Activated CD4-positive, alpha-beta T cell treated with anti-CD3 and anti-CD28 coated beads, Interleukin-2, amount 50 U/mL, for 16 hours (primary cell): ENCODE measurements at places on chromosomes 16 and 17.
A peak's percentile ranks its signal among the peaks of the same experiment; 100 is the strongest.

GRCh38 chr17:17167356-17167755 is 38.8 kb downstream of the PLD6 start:
- DNase-seq = no peak

DNA sequence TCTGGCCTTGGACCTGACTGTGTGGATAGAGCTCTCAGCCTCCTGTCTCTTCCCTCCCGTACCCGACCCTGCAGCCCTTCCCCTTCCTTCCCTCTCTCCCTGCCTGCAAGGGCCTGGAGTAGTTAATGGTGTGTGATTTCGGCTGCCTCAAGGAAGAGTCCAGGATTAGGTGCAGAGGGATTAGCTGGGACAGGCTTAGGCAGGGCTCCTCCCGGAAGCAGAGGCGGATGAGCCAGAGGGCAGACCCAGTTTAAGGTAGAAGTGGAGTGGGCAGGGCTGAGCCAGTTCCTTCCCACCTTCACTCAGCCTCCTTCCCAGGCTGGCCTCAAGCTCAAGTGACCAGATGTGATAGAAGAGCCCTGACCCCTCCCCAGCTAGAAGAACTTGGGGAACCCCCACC is 16.8 kb downstream of the GUCY2D start:
- no peak for DNase-seq

DNA sequence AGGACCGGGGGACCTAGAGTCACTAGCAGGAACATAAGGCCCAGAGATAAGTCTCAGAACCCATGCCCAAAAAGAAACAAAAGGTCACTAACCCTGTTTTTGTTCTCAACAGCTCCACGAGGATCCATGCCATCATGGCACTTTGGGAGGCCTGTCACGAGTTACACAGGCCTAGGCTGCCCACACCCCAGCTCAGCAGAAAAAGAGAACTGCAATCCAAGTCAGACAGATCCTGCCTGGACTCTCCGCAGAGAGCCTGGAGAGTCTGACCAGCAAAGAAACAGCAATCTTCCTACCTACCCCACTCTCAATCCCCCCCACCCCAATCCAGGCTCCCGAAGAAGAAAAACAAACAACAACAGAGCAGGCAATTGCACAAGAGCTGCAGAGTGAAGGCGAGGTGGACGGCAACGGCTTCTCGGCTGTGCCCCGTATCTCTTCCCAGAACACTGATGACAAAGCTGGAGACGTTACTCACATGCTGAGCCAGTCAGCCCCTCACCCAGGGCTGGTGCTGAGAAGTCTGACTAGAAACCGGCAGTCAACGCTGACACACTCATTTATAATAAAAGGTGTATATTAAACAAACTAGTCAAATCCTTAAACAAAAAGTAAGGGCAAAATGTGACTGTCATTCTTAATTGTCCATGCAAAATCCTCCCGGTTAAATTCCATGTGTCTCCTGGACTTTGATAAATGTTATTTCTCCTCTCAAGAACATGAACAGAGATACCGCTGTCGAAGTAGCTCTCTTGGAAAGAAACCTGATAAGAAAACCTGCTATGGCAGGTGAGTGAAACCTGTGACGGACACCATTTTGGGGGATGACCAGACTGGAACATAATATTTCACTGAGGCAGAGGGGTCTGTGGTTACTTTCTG is 89.3 kb downstream of the SMG6 start:
- DNase-seq = no peak

DNA sequence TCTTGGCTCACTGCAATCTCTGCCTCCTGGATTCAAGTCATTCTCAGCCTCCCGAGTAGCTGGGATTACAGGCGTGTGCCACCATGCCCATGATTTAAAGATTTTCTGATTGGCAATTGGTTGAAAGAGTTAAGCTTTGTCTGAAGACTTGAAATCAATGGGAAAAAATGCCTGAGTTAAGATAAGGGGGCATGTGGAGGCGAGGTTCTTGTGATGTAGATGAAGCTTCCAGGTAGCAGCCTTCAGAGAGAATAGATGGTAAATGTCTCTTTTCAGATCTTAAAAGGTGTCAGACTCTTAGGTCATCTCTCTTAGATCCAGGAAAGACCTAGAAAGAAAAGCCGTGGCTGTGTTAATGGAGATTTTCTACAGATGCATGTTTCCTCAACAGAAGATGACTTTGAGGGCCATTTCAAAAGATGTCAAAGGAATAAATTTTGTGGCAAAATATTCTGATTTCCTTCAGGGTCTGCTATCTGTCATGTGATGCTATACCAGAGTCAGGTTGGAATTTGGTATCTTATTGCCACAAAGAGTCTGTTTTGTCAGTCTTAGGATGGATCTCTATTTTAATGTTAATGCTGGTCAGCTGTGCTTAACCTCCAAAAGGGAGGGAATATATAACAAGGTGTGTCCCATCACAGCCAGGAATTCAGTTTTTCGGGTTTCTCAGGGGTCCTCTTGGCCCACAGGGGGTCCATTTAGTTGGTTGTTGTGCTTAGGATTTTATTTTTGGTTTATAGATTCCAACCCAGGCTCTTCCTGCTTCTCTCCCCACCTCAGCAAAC is 58.3 kb upstream of the AKTIP start:
- DNase-seq = no peak

GRCh38 chr17:78407387-78408000 is 29.0 kb downstream of the PGS1 start:
- no peak for DNase-seq

GRCh38 chr17:62935098-62935497 is 30.9 kb upstream of the TANC2 start:
- DNase-seq = no peak

DNA sequence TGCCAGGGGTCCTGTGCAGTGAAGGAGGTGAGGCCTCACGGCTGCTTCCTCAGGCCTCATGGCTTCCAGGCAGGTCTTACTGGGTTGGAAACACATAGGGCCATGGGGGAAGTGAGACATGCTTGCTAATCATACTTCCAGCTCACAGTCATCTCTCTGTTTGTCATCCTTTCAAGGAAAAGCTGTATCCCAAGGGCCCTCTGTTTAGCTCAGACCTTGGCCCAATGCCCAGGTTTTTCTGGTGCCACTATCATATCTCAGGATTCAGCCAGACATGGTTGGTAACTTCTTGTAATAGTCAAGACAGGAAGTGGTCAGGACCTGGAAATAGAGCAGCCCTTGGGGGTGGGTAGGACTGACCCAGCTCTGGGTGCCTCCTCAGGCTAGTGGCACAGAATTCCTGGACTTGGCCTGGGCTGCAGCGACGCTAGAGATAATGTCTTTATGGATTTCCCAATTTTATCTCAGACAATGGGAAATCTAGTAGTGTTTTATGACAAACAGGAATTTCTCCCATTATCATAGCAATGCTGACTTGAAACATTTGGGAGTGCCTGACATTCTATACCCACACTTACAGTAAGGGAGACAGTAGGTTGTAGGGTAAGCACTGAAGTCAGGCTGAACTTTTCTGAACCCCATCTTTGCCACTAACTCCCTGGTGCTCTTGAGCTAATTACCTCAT is 13.5 kb upstream of the ITGB3 start:
- no peak for DNase-seq

DNA sequence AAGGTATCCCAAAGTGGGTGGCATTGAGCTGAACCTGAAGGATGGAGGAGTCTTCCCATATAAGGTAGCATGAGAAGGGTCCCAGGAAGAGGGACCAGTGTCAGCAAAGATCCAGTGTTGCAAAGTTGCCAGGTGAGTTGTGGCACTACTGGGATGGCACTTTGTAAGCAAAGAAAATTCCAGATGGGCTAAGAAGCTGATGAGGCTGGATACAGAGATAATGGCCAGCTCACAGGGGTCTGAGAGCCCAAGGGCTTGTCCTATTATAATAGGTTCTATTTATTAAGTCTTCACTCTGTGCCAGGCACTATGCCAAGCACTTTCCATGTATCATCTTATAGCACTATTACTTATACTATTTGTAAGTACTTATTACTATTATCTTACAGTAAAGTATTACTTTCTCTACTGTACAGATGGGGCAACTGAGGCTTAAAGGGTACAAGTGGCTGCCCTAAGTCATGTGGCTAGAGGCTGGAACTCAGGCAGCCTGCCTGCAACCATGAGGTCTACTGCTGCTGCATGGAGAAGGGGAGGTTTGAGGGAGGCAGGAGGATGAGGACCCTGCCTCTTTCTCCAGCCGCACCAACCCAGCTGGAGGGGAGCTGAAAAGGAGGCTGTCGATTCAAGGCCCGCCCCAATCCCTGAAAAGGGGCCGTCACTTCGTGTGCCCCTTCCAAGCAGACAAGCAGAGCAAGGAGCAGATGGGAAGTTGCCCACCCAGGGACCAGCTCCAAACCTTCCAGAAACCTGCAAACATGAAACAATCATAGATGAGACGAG is 86.5 kb downstream of the C16orf78 start:
- no peak for DNase-seq

DNA sequence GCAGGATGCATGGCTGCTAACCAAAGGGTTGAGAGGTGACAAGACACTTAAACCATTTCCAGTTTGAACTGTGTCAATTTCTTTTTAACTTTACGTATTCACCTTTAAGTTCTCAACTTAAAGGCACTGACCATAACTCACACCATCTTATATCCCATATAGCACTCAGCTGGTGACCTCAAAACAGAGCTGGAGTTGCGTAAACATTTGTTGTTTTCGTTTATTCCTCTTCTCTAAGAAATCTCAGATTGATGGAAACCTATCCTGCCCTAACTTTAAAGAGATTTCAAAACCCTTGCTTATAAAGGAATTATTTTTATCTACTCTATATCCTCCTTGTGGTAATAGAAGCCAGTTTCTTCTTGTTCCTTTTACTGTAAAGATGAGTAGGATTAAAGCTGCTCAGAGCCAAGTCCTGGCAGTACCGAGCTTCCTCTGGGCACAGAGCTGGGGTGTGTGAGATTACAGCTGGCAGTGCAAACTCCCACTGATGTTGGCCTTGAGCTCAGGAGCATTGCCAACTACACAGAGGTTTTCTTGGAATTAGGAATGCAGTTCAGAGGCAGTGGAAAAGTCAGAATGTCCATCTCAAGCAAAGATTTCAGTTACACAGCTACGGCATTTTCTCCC is 1.3 kb downstream of the KCTD2 start:
- no peak for DNase-seq

- no peak for DNase-seq
Observed at GRCh38 chr16:57264950-57265371, 19.5 kb downstream of the PLLP start.

DNA sequence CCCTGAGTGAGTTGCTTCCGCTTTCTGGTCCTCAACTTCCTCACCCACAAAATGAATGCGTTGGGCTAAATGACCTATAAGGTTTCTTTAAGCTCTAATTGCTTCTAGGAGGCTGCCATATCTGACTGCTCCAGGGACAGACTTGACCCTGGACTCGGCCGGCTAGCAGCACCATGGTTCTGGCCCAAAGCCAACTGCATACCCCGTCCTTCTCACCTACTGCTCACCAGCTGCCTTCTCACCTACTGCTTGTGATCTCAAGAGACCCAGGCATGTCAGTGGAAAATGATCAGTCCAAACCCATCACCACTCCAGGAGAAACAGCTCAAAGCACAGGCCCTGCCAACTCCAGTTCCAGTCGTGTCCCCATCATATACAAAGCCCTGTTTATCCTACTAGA is 124.3 kb upstream of the IRX5 start:
- no peak for DNase-seq

DNA sequence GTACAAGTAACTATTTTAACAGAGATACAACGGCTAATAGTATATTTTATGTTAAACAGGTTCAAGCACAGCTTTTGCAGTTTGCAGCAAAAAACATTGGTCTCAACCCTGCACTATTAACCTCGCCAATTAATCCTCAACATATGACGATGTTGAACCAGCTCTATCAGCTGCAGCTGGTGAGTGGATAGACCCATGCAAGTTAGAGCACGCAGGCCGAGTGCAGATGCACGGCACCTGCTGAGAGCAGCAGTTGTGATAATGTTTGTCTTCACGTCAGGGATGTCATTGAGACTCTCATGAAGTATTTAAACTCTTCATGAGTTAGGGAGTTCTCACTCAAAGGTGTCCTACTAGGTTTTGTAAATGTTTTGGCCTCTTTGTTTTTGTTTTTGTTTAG is 45.6 kb downstream of the TMC6 start:
- DNase-seq = no peak

- peak; percentile 61 for DNase-seq
Observed at GRCh38 chr16:85556456-85557082, 56.6 kb upstream of the GSE1 start.

- no peak for DNase-seq
Observed at GRCh38 chr17:28957992-28958355, 6.7 kb upstream of the PHF12 start.

DNA sequence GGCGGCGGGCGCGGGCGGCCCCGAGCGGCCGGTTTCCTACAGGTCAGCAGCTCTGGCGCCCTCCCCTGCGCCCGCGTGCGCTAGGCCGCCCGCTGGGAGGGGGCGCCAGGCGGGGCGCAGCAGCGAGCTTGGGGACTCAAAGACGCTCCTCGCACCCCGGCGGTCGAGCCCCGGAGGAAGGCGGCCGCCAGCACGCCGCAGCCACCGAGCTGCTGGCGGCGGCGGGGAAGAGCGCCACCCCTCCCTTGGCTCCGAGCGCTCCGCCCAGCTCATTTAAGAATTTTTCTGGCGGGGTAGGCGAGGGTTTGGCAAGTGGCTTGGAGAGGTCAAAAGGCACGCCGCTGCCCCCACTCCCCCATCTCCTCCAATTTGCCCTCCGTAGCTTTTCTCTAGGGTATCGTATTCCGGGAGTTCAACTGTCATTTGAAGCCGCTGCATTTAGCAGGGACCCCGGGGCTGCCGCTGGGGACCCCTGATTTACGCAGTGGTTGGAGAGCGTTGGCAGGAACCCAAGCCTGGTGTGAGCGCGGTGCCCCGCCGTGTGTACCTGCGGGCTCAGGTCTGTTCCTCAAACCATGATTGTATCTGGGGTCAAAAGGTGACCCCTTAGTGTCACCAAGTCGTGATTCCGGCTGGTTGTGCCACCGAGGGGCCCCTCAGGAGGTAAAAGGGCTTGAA is 59.5 kb upstream of the GSE1 start:
- DNase-seq = peak; percentile 52

GRCh38 chr17:41530062-41531048 is 2.2 kb upstream of the KRT19 start:
- no peak for DNase-seq

DNA sequence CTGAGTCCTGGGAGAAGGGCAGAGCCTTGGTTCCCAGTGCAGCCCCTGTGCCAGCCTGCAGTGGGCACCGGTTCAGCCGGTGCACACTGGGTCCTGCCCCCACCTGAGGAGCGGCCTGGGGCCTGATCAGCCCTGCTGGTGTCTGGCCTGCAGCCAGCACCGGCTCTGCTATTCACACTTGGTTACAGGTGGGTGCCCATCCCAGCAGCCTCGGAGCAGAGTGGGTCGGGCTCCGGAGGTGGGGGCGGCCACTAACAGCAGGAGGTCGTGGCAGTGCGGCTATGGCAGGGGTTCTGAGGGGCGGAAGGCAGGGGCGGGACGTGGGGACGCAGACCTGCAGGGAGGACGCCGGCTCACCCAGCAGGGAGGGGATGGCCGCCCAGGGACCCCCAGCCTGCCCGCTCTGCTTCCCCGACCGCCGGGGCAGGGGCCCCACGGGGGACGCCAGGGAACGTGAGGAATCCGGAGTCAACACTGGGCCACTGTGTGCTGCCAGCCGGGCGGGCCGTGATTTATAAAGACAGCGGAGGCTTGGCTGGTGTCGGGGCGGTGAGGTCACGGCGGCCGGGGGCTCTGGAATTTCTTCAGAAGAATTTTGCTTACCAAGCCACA is 20.3 kb downstream of the METRNL start:
- no peak for DNase-seq
